NCI-H2171 treated with DMSO at 0.1 percent for 48 hours (cell line): ENCODE measurements at places on chromosomes 12 and 14.

DNA sequence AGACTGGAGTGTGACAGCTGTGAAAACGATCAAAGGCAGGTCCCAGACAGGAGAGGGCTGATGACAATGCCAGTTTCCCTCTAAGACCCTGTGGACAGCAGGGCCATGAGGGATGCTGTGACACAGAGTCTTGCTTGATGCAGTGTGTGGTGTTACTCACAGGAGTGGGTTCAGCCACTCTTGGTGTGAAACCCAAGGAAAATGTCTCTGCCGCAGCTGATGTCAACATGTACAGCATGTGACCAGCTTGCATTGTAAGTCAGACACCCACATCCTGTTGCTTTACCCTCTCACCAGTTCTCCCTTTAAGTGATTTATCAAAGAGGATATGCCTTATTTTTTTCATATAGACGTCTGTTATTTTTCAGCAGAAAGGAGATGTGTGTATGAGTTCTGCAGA lies 268.6 kb downstream of the BTG1 start:
- peak; percentile 73 for DNase-seq

GRCh38 chr14:99685151-99685591 lies 1.1 kb downstream of the CYP46A1 start:
- no peak for DNase-seq

- no peak for DNase-seq
Measured at GRCh38 chr12:24600551-24600950, 348.4 kb downstream of the BCAT1 start.

GRCh38 chr12:78034025-78034424 lies 203.3 kb downstream of the NAV3 start:
- DNase-seq = no peak

- no peak for DNase-seq
Measured at GRCh38 chr14:90731487-90731886, 84.7 kb downstream of the TTC7B start.

DNA sequence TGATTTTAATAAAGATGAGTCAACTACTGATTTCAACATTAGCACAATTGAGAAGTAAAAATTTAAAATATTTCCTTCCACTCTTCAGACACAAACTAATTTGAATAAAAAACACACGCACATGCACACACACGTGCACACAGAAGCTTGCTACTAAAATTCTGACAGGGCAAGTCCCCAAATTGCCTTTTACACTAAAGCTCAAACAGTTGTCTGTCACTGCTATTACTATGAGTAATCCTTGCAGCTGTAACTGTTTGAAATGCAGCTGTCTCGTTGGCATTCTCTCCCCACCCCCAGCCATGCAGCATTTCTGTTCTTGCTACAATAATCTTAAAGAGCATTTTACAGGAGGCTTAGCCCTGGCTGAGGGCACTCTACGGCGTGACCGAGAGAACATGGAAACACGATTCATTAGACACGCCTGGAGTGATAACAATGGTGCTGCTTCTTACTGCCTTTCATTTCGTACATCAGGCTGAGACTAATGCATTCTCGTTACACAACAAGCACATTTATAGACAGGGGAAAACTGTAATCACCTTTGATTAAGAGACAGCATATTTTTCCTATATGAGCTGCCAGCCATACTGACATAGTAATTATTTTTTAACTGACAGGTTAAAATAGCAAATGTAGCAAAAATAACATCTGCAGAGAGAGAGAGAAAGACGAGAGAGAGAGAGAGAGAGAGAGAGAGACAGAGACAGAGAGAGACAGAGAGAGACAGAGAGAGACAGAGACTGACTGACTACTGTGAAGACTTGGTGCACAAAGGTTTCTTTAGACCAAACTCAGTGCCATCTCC lies 153.8 kb downstream of the MED13L start:
- DNase-seq = peak; percentile 74

DNA sequence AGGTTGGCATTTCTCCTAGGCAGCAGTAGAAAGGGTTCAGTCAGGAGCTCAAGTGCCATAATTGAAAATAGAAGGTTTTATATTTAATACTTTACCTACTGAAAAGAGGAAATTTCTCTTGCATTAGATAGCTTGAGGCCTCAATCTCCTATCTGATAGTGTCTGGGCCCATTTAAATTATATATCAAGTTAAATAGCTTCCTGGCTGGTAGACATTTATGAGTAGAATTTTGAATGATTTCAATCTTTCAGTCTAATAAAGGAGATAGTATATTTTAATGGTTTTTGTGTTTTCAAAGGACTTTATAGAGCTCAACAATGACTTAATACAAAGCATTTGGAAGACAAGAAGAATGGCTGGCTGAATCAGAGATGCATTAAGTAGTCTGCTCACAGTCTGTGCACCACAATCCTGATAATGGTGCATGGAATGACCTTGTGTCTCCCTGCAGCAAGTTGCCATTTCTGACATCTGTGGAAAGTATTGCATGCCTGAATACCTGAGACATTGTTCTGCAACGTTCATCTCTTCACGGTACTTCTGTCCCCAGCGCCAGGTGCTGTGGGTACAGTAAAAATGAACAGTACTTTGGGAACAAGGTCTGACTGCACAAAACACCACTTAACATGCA lies 974.1 kb downstream of the TMTC2 start:
- DNase-seq = no peak
